Hematopoietic multipotent progenitor cell treated with erythropoietin and hydrocortisone succinate and interleukin-3 and kit ligand, for 6 days (in vitro differentiated cells): ENCODE measurements at places on chromosomes 6 and 20.

- DNase-seq, result no peak
Observed at GRCh38 chr6:11384531-11385309, 152.3 kb upstream of the NEDD9 start.

GRCh38 chr20:19375395-19375794 lies 163.0 kb downstream of the SLC24A3 start:
- DNase-seq, result peak; percentile 56

DNA sequence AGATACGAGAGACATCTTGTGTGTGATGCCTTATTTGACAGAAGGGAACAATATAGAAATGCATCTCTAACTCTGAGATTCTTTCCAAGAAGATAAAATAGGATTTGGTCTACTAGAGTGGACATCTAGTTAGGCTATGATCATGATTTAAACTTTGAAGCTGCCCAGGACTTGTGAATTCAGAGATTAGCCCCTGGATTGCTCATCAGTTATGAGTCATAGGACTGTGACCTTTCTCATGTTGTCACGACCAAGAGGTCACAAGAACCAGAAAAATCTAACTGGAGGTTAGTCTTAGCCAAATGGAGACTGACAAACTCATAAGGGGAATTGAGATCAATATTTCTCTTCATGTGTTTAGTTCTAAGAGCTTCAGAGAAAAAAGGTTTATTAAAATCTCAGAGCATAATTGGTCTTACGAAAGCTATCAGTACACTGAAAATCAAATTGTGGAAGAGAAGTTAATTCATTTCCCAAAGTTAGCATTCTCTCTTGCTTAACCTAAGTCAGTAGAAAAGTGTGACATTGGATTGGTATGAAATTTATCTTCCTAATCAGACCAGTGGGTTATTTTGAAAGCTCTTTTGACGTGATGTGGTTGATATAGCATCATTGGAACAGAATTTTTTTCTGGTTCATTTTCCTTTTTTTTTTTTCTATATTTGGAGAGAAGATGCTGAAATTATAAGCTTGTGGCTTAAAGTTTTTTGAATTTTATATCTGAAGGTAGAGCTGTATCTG lies 245.7 kb downstream of the RNF144B start:
- DNase-seq, result no peak

DNA sequence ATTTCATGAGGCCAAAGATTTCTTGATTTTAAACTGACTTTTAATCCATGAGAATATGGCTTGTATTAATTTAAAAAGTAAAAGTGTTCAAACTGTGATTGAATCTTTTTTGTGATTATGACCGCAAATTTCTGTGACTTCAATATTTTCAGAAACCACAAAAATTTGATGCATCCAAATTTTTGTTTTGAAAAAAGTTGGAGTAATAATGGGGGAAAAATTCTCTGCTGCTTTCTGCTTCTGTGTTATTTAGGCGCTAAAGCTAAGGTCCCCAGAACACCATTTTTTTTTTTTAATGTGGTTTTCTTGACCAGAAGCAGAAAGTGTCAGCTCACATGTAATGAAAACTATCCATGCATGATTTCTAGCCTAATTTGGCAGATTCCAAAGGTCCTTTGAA lies 65.3 kb downstream of the GRIK2 start:
- no peak for DNase-seq

GRCh38 chr20:39342463-39342862 lies 380.3 kb downstream of the DHX35 start:
- no peak for DNase-seq

GRCh38 chr6:34234667-34235306 lies 1.9 kb upstream of the HMGA1 start:
- no peak for DNase-seq

DNA sequence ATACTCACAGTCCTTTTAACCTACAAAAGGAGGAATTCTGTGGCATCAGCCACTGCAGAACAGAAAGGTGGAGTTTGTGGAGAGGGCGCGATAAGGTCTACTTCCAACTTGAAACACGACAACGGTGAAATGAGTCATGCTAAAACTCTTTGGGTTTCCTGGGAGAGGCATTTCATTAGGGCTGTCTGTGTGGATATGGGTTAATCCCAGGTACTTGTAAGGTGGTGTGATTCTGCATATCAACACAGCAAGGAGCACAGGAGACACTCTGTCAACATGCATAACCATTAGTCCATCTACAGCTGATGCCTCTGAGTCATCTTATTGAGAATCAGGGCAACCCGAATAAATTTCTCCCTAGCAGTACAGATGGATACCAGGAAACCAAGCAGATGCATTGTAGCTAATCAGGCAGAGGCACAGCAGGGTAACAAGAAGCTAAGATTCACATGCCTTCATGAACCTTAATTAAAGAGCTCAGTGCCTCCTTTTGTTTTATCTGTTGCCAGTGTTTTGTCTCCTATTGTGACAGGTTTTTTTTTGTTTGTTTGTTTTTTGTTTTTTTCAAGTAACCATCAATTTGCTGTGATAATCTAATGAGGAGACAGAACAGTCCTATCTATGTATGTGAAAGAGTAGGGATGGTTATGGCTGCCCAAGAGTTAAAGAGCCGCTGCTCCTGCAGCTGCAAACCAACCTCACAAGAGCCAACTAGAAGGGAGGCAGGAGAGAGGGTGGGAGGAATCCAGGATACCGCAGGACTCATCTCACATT lies 315.8 kb upstream of the SOX4 start:
- no peak for DNase-seq

DNA sequence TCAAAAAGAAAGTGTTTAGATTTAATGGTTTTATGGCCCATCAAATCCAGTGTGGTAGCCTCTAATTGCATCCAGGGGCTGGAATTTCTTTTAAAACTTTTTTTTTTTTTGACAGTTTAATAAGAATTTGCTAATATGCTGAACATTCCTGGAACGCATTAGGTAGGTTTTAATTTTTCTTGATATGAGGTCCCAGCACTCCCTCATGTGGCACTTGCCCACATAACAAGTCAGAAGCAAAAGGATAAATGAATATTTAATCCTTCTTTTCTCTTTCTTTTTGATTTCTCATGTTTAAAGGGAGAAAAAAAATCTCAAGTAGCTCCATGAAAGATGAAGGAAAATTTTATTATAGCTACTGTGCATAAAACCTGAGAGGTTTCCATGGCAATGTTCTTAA lies 13.5 kb downstream of the HAO1 start:
- DNase-seq, result peak; percentile 39

DNA sequence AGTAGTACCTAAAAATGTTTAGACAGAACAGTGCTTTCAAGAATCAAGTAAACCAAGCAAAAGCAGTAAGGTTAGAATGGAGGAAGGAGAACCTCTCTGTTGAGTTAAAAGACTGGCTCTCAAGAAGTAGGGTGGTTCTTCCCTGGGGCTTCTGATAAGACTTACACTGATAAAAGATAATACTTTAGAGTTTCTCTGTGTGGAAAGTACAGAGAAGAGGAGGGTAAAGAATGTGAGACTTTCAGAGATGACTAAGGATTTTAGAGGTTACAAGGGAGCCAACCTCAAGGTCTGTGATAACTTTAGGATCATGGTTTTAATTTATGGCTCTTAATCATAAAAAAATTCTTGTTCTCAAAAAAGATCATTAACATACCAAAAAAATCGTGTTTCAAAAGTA lies 30.9 kb upstream of the ALDH8A1 start:
- peak; percentile 91 for DNase-seq

DNA sequence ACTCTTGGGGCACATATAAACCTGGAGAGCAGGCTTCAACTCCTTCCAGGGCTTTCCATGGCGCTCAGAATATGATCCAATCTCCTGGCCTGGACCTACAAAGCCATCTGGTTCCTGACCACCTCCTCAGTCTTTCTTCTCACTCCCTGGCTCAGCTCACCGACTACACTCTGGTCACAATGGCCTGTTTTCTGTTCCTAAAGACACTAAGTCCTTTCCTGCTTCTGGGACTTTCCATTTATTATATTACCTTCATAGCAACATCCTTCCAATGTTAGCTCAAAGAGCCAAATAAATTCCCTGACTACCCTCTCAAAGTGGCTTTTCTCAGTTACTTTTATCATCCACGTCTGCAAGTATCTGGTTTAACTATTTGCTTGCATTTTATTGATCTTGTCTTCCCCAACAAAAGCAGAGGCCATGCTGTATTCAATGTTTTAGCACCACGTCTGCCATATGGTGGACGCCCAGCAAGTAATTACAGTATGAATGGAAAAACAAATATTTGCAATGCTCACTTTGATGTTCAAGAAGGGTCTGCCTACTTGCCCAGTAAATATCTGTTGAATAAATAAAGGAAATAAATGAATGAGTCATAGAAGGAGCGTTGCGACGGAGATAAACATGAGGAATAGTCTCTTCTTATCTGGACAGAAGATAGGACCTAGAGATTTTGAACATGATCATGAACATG lies 328.4 kb downstream of the ESR1 start:
- DNase-seq, result no peak

DNA sequence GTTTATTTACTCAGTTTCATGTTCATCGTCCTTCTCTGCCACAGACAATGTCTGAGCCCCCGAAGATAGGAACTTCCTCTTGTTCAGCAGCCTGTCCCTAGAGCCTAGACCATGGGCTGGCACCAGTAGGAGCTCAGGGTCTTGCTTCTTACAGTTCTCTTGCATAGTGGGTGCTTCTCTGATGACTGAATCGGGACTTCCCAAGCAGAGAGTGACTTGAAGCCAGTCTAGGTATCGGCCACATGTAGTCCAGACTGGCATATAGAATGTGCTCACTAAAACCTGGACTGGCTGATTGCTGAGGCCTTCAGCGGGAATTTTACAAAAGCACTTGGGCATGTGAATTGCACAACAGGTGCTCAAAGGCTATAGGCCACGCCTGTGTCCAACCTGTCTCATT lies 52.0 kb downstream of the PRDM1 start:
- no peak for DNase-seq

DNA sequence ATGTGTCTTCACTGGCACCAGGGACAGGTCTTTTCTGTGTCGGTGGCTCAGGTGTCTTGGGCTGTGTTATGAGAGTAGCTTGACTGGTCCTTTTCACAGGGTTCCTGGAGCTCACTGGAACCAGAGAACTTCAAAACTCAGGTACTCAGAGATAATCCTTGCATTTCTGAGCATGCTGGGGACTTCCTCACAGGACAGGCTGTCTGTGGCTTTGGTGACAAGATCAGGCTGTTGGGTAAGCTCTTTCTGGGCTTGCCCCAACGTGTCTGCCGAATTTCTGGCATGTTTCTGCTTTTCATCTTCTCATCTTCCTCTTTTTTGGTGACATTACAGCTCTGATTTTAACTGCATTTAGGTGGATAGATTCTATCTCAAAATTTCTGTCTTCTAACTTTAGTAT lies 270.0 kb downstream of the CDH26 start:
- DNase-seq, result peak; percentile 75

DNA sequence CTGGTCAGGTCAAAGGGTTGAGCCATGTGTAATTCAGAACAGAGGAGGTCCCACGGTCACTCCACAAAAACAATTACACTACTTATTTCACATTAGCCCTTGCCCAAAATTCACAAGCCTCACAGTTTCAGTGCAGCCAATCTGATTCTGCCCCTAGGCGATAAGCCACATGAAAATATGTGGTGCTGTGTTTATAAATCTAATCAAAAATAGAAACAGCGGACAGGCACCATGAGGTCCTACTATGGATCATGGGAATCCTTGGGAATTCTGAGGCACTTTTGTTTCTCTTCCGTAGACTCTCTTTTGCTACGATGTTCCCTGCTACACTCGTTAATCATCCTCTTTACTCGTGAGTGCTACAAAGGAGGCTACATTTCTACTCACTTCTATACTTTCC lies 476.1 kb downstream of the TFAP2A start:
- no peak for DNase-seq

DNA sequence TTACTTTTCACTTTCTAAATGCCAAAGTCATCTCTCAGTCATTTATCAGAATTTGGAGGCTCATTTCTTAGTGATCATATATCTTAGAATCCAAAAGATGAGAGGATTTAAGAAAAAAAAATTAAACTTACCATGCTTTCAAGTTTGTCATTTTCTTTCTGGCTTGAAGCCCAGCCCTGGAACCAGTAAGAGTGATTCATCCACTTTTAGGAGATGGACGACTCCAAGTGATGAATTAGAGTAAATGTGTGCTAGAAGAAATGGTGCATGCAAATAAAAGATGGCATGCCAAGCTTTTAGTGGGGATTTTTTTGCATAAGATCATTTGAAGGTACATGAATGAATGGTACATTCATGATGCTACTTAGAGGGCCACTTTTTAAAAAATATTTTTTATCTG lies 20.1 kb downstream of the PLCB1 start:
- DNase-seq, result no peak
